ENCODE measurements at places on chromosomes 4 and X. TPM values are rescaled to one million over a fixed set of nuclear protein-coding genes. Genes with fewer than 3 reads are reported as not detected.

Gene USP51
- total RNA-seq, result 6.7 TPM

Gene PDE6B
- total RNA-seq, result 12.7 TPM

Gene CXCL3
- total RNA-seq, result 0.37 TPM

Gene PHEX
- total RNA-seq, result 0.04 TPM

Gene GAGE12F
- not detected for total RNA-seq

Gene CDKL5
- total RNA-seq, result 7.0 TPM

Gene PNCK
- total RNA-seq, result 1.7 TPM

Gene TRMT2B
- total RNA-seq, result 9.8 TPM
